Right kidney (tissue), 9 donors: ENCODE measurements at places on chromosomes 1 and 21.

DNA sequence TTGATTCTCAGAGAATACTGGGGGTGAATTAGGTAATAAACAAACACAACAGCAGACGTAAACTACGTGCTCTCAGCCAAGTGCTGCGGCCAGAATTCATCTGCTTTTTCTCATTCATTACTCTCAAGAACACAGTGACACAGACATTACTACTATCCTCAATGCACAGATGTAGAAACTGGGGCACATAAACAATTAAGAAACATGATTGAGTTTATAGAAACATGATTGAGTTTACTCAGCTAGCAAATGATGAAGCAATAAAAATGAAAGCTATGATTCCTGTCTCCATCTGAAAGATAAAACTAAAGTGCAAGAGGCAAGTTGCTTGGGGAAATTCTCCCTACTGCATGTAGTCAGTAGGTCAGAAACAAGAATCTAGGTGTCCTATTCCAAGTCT is 140.5 kb downstream of the IFI44 start:
- DNase-seq: no peak

DNA sequence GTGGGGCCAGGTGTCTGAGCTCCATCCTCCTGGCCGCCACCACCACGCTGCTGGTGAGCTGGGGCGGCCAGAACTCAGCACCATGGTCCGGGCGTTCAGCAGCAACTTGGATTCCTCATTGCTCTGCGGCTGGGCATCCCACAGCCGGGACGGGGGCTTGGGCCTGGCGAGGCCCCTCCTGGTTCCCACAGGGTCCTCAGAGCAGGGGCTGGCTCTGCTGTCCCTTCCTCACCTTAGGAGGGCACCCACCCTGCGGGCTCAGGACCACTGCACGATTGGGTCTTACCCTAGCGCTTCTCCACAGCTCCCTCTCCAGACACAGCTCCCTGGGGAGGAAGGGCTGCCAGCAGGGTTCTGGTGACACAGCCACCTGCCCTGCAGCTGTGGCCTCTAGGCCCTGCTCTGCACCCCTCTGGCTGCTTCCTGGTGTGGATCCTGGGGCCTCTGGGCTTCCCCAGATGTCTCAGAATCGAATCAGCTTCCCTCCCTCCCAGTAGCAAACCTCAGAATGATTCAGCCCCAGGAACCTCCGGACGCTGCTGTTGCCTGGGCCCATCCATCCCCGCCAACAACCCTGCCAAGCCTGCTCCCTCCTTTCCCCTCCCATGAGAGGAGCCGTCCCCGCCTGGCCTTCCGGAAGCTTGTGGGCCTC is 25.0 kb downstream of the CRYAA start:
- no peak for DNase-seq

DNA sequence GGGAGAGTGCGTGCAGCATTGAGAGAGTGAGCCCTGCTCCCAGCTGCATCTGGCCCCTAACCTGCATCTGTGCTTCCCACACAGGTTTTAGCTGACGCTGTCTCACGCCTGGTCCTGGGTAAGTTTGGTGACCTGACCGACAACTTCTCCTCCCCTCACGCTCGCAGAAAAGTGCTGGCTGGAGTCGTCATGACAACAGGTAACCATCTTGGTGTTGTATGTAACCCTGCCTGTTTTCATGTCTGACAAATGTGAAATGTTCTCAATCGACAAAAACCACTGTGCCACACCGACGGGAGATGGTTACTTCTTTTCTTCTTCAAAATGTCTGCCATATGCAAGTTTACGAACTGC is 105.8 kb downstream of the ADARB1 start:
- DNase-seq: no peak

GRCh38 chr1:29057700-29058099 is 66.0 kb downstream of the TMEM200B start:
- DNase-seq: no peak

GRCh38 chr1:227320476-227320875 is 2.2 kb upstream of the CDC42BPA start:
- no peak for DNase-seq
